ENCODE measurements at places on chromosomes 2 and 18.

GRCh38 chr2:238848976-238849853 lies 1.3 kb downstream of the TWIST2 start:
- no peak for DNase-seq

DNA sequence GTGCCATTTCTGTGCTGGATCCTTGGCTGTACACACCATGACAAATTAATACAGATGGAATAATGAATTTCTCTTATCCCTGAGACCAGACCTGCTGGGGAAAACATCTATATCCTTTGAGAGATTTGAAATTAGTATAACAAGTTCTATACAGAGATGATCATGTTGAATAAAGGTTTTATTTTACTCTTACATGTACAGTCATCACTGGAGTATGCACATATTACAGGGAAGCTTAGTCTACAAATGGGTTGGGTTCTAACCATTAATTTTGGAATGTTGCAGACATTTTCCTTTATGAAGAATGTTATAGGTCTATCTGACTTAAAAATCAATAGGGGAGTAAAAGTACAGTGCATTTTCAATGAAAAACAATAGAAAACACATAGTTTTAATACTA lies 29.9 kb upstream of the MMADHC start:
- no peak for DNase-seq

DNA sequence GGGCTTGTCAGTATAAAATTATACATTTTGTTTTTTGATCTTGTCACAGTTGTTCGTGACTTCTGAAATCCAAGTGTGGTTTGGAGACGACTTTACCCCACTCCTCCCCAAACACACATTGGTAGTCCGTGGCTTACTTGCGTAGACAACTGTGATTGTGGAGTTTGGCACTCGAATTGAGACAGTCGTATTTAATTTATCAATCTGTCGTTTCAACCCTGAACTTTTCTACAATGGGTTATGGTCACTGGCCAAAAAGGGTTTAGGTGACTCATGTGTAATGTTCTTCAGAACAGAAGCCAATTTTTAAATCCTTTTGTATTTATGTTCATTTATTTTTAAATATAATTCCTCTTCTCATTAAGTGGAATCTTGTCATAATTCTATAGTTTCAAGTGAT lies 129.9 kb downstream of the SPTBN1 start:
- DNase-seq: no peak

GRCh38 chr2:30257266-30258214 lies 26.2 kb downstream of the LBH start:
- DNase-seq: peak; percentile 45

All from stimulated activated naive CD4-positive, alpha-beta T cell (primary cell).